ENCODE measurements at places on chromosomes 7 and 10. TPM values are rescaled to one million over a fixed set of nuclear protein-coding genes. Genes with fewer than 3 reads are reported as not detected.

DNA sequence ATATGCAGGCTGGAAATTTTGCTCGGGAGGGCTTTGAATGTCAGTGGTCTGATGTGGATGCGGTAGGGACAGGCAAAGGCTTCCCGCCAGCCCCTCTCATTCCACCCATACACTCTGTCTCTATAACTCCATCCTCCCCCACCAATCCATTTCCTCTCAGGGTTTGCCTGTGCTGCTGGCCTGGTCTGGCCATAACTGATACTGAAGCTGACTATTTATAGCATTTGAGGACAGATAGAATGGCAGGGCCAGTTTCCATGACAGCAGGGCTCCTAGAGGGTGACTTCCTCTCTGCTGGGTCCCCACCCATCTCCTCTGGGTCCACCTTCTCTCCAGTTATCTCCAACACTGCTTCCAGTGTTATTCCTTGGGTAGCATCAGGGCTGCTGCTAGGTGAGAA is 6.6 kb upstream of the PDLIM1 start:
- H3K4me3 ChIP-seq = no peak overlapping the region
- H3K27me3 ChIP-seq = no peaks in the 10 kb centered on the region
- no peak overlapping the region for H3K27ac ChIP-seq
- H3K4me1 ChIP-seq = peaks cover 11% of the 10 kb centered on the region

GRCh38 chr7:74625446-74625845 is 32.1 kb upstream of the GTF2I start:
- peaks cover 23% of the 10 kb centered on the region for H3K4me1 ChIP-seq
- H3K27me3 ChIP-seq = no peaks in the 10 kb centered on the region
- H3K36me3 ChIP-seq = no peaks in the 10 kb centered on the region
- H3K27ac ChIP-seq = no peak overlapping the region

DNA sequence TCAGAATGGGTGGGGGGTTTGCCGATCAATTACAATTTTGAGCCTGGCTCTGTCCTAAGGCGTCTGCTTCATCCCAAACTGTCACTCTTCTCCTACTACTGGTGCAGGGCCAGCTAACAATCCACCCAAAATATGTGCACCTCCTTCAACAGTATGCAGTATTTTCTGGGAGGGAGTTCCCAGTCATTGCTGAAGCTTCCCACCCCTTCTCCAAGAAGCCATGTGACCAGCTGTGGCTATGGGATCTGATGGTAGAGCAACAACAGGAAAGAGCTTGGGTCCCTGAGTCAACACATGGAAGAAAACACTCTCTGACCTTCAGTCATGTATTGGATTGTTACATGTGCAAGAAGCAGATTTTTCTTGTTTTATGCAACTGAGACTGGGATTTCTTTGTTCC is 185.7 kb upstream of the GHITM start:
- no peaks in the 10 kb centered on the region for H3K27me3 ChIP-seq
- H3K4me3 ChIP-seq = no peak overlapping the region
- no peak overlapping the region for H3K27ac ChIP-seq
- no peak for DNase-seq

GRCh38 chr10:78920011-78920410 is 148.8 kb upstream of the ZMIZ1 start:
- no peak overlapping the region for H3K4me3 ChIP-seq
- no peak for DNase-seq
- no peaks in the 10 kb centered on the region for H3K27me3 ChIP-seq
- no peaks in the 10 kb centered on the region for H3K36me3 ChIP-seq

- H3K4me3 ChIP-seq = no peak overlapping the region
- no peak for DNase-seq
- H3K27me3 ChIP-seq = peaks cover 100% of the 10 kb centered on the region
- H3K36me3 ChIP-seq = no peaks in the 10 kb centered on the region
These were observed 19.3 kb downstream of the UNCX start for GRCh38 chr7:1251796-1252539.

- no peaks in the 10 kb centered on the region for H3K27me3 ChIP-seq
- no peak for DNase-seq
- no peak overlapping the region for H3K4me3 ChIP-seq
- no peak overlapping the region for H3K27ac ChIP-seq
These were observed 204.1 kb upstream of the NFE2L3 start for GRCh38 chr7:25947669-25948516.

DNA sequence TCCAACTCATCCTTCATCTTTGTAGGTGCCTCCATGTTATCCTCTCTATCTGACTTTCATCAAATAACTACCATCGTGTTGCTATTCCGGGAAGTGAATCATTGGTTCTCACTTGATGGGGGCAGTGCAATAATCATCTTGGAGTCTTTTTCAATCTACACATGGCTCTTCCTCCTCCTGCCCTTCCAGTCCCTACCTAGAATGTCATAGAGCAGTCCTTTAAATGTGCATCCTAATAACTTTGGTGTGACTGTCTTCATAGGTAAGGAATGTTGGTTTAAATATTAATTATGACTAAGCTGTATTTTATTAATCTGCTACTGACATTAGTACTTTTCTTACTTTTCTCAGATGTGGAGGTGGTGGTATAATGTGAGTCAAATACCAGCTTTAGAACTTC is 8.4 kb upstream of the CDK14 start:
- no peak overlapping the region for H3K27ac ChIP-seq
- H3K4me3 ChIP-seq = no peak overlapping the region
- no peaks in the 10 kb centered on the region for H3K4me1 ChIP-seq

GRCh38 chr10:16724509-16724908 is 92.7 kb downstream of the RSU1 start:
- H3K4me1 ChIP-seq = no peaks in the 10 kb centered on the region
- H3K4me3 ChIP-seq = no peak overlapping the region
- no peak overlapping the region for H3K27ac ChIP-seq
- H3K36me3 ChIP-seq = peaks cover 24% of the 10 kb centered on the region

GRCh38 chr10:71112138-71112785 is 100.1 kb upstream of the UNC5B start:
- no peak for DNase-seq
- H3K27ac ChIP-seq = no peak overlapping the region
- peaks cover 7% of the 10 kb centered on the region for H3K27me3 ChIP-seq
- H3K4me3 ChIP-seq = no peak overlapping the region

The PLAC9 gene
- total RNA-seq = 5.6 TPM

The ANKRD30A gene
- not detected for total RNA-seq

The BAMBI gene
- total RNA-seq = 16.1 TPM

The PDE1C gene
- total RNA-seq = 0.64 TPM

The WEE2 gene
- total RNA-seq = not detected

The AKR1C8 gene
- total RNA-seq = not detected
